ENCODE measurements at places on chromosomes 13 and 19. TPM values are rescaled to one million over a fixed set of nuclear protein-coding genes. Genes with fewer than 3 reads are reported as not detected.

The FSD1 gene
- total RNA-seq, result 11.6 TPM

The AXL gene
- 28.4 TPM for total RNA-seq

The ZNF549 gene
- total RNA-seq, result 5.5 TPM

The ETV2 gene
- 0.13 TPM for total RNA-seq

The CYP4F2 gene
- total RNA-seq, result not detected

The TTC9B gene
- not detected for total RNA-seq

The ZNF699 gene
- total RNA-seq, result 4.4 TPM

The CPAMD8 gene
- total RNA-seq, result 2.7 TPM

The PSG11 gene
- total RNA-seq, result not detected

The ATP4A gene
- not detected for total RNA-seq

The ZNF226 gene
- 14.4 TPM for total RNA-seq

The ZNF677 gene
- 23.4 TPM for total RNA-seq

The CEACAM3 gene
- total RNA-seq, result not detected

The PEX11G gene
- 1.5 TPM for total RNA-seq

The INSR gene
- 46.4 TPM for total RNA-seq

The C3 gene
- total RNA-seq, result 4.5 TPM

The TMEM255B gene
- total RNA-seq, result 27.5 TPM

The ZNF540 gene
- total RNA-seq, result 0.16 TPM

The SYCN gene
- total RNA-seq, result not detected

The ZNF66 gene
- total RNA-seq, result 2.1 TPM

The PTGIR gene
- total RNA-seq, result 0.06 TPM

Data from bladder microvascular endothelial cell (primary cell).